ENCODE measurements at places on chromosomes 12 and 14. TPM values are rescaled to one million over a fixed set of nuclear protein-coding genes. Genes with fewer than 3 reads are reported as not detected.

DNA sequence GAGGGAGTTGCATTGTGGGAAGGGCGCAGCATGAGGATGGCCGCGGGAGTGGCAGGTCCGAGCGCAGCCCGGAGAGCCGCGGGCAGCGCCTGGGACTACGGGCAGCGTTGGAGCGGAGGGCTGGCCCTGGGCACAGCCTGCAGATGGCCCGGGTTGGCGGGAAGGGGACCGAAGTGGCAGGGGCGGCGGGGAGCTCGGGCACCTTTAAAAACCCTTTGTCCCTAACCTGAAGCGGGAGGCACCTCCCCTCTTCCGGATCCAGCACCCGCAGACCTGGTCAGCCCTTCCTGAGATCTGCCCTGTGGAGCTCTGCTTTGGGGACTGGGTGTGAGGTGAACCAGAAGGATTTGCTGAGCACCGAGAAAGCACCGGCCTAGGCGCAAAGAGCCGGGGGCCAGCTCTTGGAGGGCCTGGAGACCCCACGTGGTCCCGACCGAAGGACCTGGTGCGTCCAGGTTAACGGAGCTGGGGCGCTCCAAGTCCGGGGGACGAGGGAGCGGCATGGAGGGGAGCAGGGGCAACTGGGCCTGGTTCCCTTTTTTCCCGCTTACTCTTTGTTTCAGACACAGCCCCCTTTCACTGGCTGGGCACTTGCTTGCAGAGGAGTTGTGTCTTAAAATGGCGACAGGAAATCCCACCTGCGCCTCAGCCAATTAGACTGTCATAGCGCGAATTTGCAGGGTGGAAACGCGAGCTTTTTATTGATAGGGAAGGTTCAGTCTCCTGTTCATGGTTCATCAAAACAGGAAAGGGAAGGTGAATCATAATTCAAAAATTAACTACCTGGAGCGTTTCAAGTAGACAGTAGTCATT lies 792 bp upstream of the SLC38A1 start:
- DNase-seq = peak; percentile 65

DNA sequence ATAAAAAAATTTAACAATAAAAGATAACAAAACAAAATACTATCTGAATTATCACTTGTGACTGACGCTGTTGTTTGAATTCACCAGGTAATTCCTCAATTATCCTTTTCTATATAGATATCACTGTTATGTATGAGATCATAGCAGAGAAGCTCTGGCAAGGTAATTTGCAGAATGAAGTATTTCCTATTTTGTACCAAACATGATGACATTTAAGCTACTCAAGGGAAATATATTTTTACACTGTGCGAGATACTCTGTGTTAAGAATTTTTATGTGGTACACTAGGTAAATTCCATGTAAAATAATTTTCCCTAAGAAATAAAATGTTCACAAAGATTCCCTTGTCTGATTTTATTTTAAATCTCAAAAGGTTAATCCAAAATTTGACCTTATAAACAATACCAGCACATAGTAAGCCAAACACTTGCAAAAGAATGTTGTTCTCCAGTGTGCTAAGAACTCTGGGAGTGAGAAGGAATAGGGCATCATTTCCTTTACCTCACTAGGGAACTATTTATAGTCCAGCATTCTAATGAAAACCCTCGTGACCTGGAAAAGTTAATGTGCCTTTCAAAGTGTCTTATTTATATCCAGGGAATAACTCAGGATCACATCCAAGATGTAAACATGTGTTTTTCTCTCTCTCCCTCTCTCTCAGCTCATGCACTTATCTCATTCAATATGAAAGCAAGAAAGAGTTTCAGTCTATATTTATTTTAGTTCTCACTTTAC lies 115.2 kb upstream of the RAP1B start:
- no peak for DNase-seq

DNA sequence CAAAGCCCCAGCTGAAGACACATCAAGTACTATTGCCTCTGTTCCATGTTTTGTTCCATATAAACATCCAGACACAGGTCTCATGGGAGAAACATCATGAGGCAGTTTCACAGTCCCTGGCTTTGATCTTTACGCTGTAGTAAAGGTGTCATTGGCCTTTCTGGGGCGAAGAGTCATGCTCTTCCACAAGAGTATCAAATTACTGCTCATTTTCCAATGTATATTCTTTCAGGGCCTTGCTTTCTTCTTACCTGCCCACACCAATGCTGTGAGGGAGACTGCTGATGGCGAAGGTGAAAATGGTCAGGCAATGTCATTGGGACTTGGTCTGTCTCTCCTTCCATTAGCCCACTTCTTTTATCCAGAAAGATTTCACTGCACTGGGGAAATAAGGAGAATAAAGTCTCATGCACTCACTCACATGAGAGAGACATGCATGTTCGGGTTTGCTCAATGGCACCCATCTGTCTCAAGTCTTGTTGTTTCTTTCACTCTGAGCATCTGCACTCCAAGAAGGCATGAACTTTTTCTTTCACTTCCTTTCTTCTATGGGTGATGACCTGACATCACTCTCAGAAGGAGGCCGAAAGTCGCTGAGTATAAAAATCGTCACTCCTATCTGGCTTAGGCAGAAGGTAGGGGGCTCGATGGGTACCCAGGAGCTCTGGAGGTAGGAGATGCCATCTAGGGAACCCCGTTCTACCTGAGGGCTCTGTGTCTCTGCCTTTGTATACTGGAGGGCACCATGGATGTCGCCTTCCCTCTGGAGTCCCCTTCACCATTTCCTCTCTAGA lies 1.3 kb upstream of the JDP2 start:
- DNase-seq = no peak

GRCh38 chr12:62724285-62724684 lies 210.7 kb downstream of the PPM1H start:
- no peak for DNase-seq

DNA sequence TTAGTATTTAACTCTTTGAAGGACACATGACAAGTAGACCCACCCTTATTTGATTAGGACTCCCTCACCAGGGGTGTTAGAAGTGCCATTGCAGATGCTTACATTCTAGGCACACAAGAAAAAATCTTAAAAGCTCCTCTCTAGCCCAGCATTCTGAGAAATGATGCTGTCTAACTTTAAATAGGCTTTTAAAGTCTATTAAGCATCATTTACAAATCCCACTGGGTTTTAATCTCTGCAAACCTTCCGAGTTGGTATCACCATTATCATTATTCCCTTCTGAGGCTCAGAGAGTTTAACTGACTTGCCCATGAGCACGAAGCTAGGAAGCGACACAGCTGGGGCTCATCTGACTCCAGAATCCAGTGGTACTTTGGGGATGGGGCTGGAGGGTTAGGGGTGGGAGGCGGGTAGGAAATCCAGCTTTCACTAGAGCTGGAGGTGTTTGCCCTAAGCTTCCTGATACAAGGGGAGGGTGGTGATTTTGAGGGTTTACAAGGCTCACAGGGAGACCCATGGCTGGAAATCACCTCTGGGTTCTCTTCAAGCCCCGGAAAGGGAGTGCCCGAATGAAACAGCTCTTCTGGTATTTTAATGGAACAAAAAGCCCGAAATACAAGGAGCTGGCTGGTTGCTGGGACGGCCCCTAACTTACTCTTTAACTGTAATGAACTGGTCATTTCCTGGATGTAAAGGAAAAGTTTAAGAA lies 109.2 kb upstream of the FUT8 start:
- DNase-seq = peak; percentile 45

OR11H6 gene
- total RNA-seq = not detected

GPRC5D gene
- 0.28 TPM for total RNA-seq

PALS1 gene
- total RNA-seq = 30.6 TPM

Measured in left colon (tissue), 2 donors.